ENCODE measurements at places on chromosomes 11 and 22.

- no peak for DNase-seq
Observed at GRCh38 chr11:36240801-36241200, 48.4 kb downstream of the COMMD9 start.

DNA sequence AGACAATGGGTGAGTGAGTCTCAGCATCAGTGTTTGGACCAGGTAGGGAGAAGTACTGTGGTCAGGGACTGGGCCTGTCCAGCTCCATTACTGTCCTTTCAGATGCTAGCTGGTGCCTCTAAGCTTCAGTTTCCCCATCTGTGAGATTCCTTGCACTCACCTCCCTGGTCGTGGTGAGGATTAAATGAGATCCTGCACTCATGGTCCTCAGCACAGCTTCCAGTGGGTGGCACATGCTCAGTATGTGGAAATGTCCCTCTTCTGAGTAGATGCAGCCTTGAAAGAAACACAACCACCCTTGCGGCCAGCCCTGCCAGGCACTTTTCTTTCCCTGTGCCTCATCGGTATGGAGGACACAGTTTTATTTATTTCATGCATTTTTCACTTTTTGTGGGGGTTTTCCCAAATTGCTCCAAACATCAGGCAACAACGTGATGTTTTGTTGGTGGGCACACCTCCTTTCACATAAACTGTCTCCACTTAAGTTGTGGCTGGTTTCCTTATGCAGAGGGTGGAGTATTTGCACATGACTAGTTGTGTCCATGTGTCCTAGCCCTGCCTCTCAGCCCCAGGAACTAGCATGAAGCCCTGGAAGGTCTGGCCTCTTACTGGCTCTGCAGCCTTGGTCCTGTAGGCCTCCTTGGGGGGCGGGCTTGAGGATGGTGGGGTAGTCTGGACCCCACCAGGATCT lies 1.1 kb downstream of the LZTR1 start:
- no peak for DNase-seq

DNA sequence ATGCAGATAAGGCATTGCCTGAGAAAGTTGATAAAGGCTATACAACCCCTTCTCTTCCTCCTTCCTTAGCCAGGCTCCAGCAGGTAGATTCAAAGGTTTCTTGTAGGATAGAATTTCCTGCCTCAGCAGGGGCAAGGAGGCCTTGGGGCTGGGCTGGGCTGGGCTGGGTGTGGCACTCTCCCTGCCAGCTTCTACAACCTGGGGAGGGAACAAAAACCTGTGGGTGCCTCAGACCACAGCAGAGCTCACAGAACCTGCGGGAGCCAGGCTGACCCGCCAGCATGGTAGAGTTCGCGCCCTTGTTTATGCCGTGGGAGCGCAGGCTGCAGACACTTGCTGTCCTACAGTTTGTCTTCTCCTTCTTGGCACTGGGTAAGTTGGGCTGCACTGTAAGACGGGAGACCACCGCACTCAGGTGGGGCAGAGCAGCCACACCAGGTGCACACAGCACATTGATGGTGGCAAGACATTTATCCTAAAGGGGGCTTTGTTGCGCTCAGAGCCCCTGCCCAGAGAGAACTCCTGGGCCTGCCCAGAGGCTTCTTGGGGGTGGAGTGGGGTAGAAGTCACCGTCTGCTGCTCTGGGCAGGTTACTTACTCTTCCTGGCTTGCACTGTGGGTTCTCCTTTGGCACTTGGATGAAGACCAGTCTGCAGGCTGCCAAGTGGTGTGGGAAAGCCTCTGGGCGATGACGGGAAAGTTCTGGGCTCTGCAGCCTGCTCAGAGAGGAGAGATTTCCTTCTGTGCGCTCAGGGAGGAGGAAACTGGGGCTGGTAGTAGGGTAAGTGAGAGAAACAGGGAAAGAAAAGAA lies at the start of gene MOGAT2:
Gene MOGAT2 (plus strand): TSS at position 231 of the 811 bp plus-strand sequence. CDS start 51 bp downstream, at position 282.
- no peak for DNase-seq

GRCh38 chr22:33539902-33540751 lies 380.1 kb downstream of the LARGE1 start:
- no peak for DNase-seq

DNA sequence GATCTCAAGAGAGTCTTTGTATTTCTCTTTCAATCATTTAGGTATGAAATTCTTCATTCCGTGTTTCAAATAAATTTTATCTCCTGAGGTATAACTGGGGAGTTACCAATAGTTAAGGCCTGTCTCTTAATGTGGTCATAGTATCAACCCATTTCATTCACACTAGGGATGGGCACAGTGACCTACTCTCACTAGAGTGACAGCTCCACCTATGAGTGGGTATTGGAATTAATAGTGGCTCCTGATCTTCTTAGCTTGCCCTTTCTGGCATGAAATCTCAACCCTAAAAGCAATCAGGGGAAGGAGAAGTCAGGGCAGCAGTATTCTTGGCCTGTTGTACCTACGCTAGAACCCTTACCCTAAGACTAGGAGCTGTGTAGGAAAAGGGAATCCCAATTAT lies 507.7 kb downstream of the FAM181B start:
- DNase-seq = no peak

- no peak for DNase-seq
Observed at GRCh38 chr22:18064636-18065035, 13.2 kb upstream of the PEX26 start.

- DNase-seq = no peak
Observed at GRCh38 chr11:95829580-95830259, 39.4 kb downstream of the CEP57 start.

- no peak for DNase-seq
Observed at GRCh38 chr22:32410459-32410858, 1.6 kb downstream of the RTCB start.

DNA sequence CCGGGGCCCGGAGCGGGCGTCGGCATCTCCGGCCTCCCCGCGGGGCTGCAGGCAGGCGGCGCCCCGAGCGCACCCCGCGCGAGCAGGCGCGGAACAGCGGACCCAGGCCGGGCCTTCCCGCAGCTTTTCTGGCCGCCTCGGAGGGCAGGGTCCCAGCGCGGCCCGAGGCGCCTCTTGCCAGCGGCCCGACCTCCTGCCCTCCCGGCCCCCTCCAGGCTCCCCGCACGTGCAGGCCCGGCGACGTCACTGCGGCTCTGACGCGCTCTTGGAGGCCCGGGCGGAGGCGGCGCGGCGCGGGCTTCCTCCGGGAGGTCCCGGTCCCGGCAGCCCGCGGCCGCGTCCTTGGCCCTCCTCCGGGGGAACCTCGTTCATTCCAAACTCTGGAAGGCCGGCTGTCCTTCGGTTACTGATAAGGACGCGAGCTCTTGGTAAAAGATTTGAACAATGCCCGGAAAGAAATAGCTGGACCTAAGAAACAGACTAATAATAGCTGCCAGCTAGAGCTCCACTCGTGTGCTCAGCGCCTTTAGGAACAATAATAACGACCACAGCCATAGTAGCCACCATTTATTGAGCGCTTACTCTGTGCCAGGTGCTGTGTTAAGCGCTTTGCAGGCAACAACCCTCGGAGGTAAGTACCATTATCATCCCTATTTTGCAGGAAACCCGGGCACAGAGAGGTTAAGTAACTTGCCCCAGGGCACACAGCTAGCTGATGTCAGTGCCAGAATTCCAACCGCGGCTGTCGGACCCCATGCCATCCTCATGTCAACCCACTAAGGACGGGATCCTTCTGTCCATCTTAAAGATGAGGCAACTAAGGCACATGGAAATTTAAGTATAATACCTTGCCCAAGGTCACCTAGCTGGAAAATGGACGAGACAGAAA lies 39.1 kb upstream of the CREB3L1 start:
- no peak for DNase-seq

GRCh38 chr11:101960231-101960630 lies 43.9 kb upstream of the ANGPTL5 start:
- DNase-seq = no peak

- DNase-seq = no peak
Observed at GRCh38 chr11:77999446-78000030, 5.1 kb upstream of the INTS4 start.

GRCh38 chr11:88806410-88806809 lies 259.4 kb downstream of the GRM5 start:
- no peak for DNase-seq

GRCh38 chr11:76885390-76886097 lies 24.8 kb downstream of the ACER3 start:
- no peak for DNase-seq
